ENCODE measurements at places on chromosomes 6 and 20. TPM values are rescaled to one million over a fixed set of nuclear protein-coding genes. Genes with fewer than 3 reads are reported as not detected.

DNA sequence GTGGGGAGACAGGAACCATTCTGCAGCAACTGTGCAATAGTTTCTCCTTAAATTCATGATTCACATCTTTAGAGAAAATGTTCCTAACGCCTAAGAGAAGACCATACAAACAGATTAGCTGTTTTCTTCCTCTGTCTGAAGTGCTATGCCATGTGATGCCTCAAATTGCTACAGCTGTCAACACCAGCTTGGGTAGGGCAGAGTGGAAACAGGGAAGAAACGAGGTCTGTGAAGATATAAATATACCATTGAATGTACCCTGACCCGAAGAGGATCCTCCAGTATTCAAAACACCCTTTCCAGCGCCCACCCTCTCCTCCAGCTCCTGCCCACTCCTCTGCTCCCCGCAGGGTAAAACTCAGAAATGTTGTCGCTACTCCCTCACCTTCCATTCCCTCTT lies 40.3 kb upstream of the PRND start:
- H3K36me3 ChIP-seq: no peaks in the 10 kb centered on the region
- H3K4me3 ChIP-seq: no peak overlapping the region
- H3K27ac ChIP-seq: no peak overlapping the region

DNA sequence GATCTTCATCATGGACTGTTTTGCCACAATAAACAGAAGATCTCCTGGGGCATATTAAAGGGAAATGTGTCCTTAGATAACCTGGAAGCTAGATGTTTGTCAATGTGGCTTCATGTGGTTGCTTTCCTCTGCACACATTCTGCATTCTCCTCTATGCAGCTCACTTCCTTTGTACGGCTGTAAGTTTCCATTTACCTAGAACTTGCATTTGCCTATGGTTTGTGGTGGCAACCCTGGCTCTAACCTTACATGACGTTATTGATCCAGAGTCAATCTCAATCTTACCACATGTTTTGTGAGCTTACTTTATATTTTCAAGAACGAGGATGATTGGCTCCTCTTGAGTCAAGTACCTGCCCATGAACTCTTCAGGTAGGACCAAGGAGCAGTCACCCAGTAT lies 863.1 kb downstream of the MAFB start:
- no peak overlapping the region for H3K27ac ChIP-seq
- H3K4me3 ChIP-seq: no peak overlapping the region
- no peaks in the 10 kb centered on the region for H3K4me1 ChIP-seq
- H3K27me3 ChIP-seq: peaks cover 5% of the 10 kb centered on the region

- H3K27ac ChIP-seq: no peak overlapping the region
- no peaks in the 10 kb centered on the region for H3K36me3 ChIP-seq
- no peak for DNase-seq
- no peaks in the 10 kb centered on the region for H3K27me3 ChIP-seq
- H3K4me1 ChIP-seq: no peaks in the 10 kb centered on the region
Observed at GRCh38 chr6:54266400-54266923, 41.8 kb upstream of the TINAG start.

DNA sequence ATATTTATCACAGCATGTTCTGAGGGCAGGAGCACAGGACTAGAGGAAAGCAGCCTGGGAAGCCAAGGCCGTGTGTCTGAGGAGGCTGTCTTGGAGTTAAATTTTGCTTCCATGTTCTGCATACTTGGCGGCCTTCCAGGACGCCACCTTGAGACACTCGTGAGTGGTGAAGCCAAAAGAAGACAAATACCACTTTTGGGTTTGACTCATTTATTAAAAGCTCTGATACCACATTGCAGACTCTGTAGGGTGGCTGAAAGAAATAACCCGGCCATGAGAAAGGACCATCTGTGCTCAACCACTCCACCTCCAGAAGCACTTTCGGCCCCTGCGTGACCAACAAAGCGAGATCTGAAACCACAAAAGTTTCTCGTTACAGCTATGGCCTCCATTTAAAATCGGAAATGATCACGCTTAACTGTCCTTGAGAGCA lies 120.0 kb downstream of the TMEM242 start:
- no peak for DNase-seq
- H3K4me3 ChIP-seq: no peak overlapping the region
- H3K36me3 ChIP-seq: peaks cover 26% of the 10 kb centered on the region
- no peaks in the 10 kb centered on the region for H3K4me1 ChIP-seq
- H3K27me3 ChIP-seq: no peaks in the 10 kb centered on the region

ASIP gene
- not detected for total RNA-seq

- H3K27me3 ChIP-seq: peaks cover 14% of the 10 kb centered on the region
- no peak for DNase-seq
- no peaks in the 10 kb centered on the region for H3K4me1 ChIP-seq
- no peak overlapping the region for H3K27ac ChIP-seq
- no peaks in the 10 kb centered on the region for H3K36me3 ChIP-seq
Observed at GRCh38 chr20:57772349-57772964, 62.6 kb upstream of the PMEPA1 start.

TNNC2 gene
- total RNA-seq: 1.3 TPM

DNA sequence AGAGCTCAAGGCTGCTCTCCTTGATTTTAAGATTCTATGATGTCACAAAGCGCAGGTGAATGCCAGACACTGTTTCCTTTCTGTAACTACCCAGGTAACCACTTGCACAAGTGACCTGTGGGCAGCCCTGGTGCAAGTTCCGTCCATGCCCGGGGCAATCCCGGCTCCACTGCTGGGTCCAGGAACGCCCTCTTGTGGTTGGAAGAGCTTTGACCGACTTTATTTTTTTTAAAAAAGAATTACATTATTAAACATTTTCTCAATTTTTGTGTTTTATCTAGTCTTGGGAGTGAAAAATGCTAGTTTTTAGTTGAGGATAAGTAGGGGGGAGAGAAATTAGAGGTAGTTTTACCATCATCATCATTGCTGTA lies 695.2 kb downstream of the QKI start:
- H3K27ac ChIP-seq: no peak overlapping the region
- DNase-seq: no peak
- H3K27me3 ChIP-seq: no peaks in the 10 kb centered on the region
- no peaks in the 10 kb centered on the region for H3K36me3 ChIP-seq

GRCh38 chr20:49811825-49812506 lies 662 bp upstream of the SLC9A8 start:
- H3K4me1 ChIP-seq: peaks cover 11% of the 10 kb centered on the region
- no peaks in the 10 kb centered on the region for H3K27me3 ChIP-seq
- H3K36me3 ChIP-seq: no peaks in the 10 kb centered on the region
- H3K27ac ChIP-seq: peak overlapping the region; percentile 93

All from T-cell (primary cell).